ENCODE measurements at places on chromosomes 3 and 15. TPM values are rescaled to one million over a fixed set of nuclear protein-coding genes. Genes with fewer than 3 reads are reported as not detected.

The FSIP1 gene
- 0.43 TPM for total RNA-seq

DNA sequence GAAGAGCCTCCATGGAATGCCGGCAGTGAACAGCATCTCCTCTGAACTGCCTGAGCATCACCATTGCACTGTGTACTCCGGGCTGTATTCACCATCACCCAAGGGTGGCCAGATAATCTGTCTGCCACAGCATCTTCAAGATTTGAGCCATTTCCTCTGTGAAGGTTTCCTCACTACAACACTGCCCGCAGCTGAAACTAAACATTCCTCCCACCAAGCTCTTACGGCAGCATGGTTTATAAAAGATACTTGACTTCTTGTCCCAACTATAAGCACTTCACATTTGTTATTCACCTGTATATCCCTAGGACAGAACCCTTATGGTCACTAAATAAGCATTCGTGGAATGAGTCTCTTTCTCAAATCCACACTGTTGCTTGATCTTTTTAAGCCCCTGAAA lies 125.9 kb downstream of the SST start:
- no peak for DNase-seq

- DNase-seq = peak; percentile 44
These were observed 146.0 kb upstream of the TNIK start for GRCh38 chr3:171606151-171606751.

- DNase-seq = no peak
These were observed 30.2 kb downstream of the EPHB3 start for GRCh38 chr3:184591789-184592188.
